HepG2 (cell line): ENCODE measurements at places on chromosomes 5 and 9.

GRCh38 chr9:79912318-79913070, 340.7 kb downstream of the TLE4 start:
- DNase-seq, result no peak

GRCh38 chr9:108830272-108830671, 25.5 kb downstream of the ACTL7B start:
- no peak for DNase-seq

DNA sequence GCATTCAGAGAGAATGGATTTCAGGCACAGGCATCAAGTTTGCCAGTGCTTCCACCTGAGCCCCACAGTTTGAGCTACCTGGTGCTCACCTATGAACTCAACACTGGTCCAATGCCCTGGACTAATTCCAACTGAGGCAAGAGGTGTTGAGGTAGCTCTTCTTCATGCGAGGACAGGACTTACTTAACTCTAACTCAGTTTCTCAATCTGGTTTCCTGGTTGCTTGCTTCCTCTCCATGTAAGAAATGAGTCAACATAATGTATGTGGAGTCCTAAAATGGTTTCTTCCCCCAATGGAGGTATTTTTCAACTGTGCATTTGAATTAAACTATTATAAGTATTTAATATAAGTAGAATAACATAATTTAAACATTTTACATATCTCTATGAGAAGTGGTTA, 523.6 kb upstream of the DAB2 start:
- DNase-seq, result no peak

GRCh38 chr9:78812665-78813064, 515.7 kb downstream of the PSAT1 start:
- no peak for DNase-seq

DNA sequence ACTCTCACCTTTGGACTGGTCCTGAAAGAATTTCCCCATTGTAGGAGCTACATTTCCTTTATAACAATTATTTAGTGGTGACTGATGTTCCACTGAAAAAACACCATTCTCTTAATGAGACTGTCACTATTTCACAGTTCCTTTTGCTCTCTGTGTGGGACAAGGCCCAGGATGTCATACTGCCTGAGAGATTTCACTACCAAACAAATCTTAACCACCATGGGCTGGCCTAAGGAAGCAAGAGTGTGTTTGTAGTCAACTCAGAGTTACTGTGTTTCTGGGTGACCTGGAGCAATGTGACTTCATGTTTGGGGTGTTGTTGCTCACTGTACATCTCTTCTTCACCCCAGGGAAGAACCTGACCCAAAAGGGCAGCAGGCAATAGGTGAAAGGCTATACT, 50.1 kb upstream of the ZNF608 start:
- DNase-seq, result no peak

DNA sequence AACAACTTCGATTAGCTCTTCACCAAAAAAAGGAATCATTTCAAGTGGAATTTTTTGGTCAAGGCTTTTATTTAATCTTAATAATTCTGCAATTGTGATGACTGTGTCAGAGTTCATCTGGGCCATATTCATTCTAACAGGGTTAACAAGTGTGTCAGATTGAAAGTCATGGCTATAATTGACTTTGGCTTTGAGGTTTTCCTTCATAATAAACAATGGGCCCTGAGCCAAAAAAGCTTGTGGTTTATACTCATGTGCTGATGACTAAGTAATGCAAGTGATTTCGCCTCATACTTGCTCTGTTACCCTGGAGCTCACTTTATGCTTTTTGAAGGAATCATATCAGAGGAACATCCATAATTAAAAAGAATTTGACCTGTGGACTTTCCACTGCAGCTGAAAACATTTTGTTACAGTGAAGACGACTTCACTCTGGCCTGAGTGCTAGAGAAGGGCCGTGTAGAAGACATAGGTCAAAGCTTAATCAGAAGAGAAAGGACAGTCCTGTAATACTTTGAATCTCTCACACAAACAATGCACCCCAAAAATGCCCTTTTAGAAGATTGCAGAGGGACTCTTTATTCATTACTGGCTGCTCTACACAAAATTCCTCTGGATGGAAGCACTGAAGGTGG, 101.7 kb downstream of the GDNF start:
- peak; percentile 16 for DNase-seq

DNA sequence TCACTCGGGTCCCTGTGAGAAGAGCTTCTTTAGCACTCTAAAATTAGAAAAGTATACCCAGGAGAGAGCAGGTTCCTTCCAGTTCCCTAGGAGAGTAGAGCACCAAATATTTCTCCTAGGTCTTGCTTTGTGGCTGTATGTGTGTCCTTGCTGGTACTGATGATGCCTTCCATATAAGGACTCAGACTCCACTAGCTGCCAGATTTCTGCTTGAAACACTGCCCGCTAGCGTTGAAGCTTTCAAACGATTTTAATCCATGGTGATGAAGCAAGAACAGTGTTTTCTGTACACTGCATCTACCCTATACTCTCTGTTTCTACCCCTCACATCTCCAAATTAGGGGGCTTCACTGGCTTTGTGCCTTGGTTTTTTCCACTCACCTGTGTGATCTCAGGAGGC, 2.4 kb upstream of the SMC2 start:
- peak; percentile 32 for DNase-seq

DNA sequence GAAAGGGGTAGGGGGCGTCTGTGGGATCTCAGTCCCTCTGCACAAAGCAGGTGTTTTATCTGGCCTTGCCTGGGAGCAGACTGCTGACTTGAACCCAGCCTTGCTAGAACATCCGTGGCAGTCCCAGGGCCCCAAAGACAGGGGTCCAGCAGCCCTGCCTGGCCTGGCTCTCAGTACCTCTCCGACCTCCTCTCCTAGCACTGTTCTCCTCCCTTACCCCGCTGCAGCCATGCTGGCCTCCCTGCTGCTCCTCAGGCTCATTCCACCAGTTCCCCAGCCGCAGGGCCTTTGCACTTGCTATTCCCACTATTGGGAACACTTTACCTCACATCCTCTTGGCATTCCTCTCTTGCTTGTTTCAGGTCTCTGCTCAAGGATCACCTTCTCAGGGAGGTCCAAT, 45.2 kb downstream of the DUSP1 start:
- no peak for DNase-seq

DNA sequence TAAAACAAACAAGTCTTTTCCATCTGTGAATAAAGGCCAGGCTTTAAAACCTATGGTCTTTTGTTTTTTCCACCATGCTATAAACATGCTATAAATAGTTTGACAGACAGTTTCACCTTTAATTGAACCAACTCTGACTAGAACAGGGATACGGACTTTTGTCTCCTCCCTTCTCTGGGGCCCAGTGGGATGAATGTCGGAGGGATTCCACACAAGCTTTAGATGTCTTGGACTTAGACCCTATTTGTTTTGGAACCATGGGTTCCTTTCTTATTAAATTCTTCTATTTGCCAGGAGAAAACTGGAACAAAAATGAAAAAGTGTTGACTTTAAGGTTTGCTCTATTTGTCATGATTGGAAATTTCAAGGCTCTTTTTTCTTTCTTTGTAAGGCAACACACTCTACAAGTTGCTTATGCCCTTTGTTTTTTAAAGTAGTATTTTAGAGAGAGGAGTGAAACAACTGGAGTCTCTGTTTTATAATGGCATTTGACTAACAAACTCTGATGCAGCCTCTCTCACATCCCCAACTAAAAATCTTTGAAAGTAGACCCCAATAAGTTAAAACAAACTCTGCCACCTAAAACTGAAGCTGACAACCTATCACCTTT, 145.3 kb downstream of the MLLT3 start:
- peak; percentile 84 for DNase-seq

DNA sequence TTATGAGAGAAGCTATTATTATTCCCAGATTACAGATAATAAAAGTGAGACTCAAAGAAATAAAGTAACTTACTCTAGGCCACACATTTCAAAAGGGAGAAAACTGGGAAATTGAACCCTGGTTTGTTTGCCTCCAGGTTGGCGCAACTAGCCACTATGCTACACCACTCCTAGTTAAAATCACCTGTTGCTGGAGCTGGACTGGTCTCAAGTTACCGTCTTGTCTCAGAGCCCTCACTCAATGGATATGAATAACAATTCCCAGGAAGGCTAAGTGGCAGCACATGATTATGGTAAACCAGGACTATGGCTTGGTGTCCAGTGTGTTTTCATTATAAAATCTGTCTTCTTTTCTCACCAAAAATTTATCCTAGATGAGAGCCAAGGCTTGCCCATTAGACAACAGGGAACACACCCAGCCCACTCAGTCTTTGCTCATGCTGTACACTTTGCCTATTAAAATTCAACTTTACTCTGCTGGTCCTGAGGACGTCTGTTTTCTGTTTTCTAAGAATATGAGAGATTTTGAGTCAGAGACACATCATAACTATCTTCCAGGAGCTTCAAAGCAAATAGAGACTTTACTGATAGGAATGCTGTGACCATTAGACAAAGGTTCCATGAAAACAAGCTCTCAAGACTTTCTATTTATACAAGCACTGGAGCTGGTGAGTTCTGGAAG, 58.1 kb downstream of the ADRB2 start:
- DNase-seq, result no peak

DNA sequence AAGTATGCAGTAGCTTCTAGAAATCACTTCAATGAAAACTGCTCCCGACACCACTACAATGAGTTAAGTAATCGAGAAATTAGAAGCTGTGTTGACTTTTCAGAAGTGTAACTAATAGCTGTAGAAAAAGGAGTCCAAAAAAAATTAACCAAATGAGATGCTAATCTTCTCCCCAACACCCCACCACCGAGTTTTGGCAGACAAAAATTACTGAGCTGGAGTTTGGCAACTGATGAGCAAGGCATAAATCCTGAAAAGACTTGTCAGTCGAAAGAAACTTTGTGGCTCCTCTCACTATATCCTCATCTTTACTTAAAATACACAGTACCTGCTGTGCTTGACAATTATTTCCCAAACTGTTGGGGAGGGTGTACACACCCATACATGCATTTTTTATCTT, 191.9 kb downstream of the EBF1 start:
- DNase-seq, result no peak

GRCh38 chr5:88322785-88323184, 54.1 kb upstream of the TMEM161B start:
- DNase-seq, result no peak

- no peak for DNase-seq
Measured at GRCh38 chr9:123354806-123355508, 1.0 kb upstream of the CRB2 start.

DNA sequence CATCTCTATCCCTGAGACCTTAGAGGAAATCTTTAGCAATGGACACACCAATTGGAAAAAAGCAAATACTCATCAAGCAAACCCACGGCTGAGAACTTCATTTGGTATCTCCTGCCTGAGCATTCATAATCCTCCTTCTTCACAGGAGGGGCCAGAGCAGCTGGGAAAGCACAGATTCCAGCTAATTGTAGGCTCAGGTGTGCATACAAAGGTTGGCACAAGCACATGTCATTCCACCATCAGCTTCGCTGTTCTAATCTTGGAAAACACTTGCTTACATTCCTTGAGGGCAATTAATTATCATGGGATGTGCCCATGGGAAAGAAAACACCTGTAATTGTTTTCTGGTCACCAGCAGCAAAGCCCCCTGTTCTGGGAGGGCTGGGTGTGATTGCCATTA, 376.6 kb downstream of the SPOCK1 start:
- no peak for DNase-seq

- DNase-seq, result no peak
Measured at GRCh38 chr5:131363811-131364506, 100.1 kb downstream of the CDC42SE2 start.

DNA sequence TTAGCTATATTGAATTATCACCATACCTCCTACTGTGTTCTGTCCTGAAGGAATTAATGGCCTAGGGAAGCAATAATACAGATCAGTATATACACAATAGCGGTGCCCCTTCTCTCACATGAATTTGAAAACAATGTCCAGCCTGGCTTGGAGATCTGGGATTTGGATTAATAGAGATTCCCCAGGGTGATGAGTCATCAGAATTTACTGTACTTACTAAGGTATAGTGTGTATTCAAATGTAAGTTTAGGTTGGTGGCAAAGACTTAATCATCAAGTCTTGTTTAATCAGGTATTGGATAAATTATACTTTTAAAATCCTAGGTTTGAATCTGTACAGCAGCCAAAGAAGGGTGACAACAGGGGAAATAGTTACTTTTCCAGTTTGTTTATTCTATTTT, 121.5 kb downstream of the FEM1C start:
- no peak for DNase-seq

- DNase-seq, result no peak
Measured at GRCh38 chr5:109532773-109533364, 123.1 kb upstream of the PJA2 start.

- no peak for DNase-seq
Measured at GRCh38 chr5:54656261-54656728, 138.7 kb downstream of the SNX18 start.

GRCh38 chr5:14168144-14168792, 25.1 kb downstream of the TRIO start:
- no peak for DNase-seq

DNA sequence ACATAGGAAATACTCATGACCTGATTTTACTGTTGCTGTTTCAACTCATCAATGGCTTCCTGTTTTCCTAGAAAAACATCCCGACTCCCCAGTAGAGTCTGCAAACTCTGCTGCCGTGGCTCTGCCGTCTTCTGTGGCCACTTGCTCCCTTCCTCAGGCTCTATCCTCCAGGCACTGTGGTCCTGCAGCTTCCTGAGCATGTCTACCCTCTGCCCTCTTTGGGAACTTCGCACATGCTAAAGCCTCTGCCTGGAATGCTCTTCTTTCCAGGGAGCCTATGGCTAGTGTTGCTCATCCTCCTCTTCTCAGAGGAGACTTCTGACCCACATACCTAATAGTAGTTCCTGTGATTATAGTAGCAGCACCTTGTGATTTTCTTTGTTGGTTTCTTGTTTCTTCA, 256.9 kb downstream of the MAN2A1 start:
- DNase-seq, result no peak

- DNase-seq, result no peak
Measured at GRCh38 chr5:105812304-105812703, 1858.4 kb downstream of the EFNA5 start.

- peak; percentile 59 for DNase-seq
Measured at GRCh38 chr5:60649288-60649917, 50.6 kb downstream of the DEPDC1B start.

- DNase-seq, result peak; percentile 23
Measured at GRCh38 chr9:132877824-132878694, at the start of gene AK8. TSS of gene AK8 (minus strand) at chr9:132878284. CDS start at chr9:132878255, 29 bp downstream.

DNA sequence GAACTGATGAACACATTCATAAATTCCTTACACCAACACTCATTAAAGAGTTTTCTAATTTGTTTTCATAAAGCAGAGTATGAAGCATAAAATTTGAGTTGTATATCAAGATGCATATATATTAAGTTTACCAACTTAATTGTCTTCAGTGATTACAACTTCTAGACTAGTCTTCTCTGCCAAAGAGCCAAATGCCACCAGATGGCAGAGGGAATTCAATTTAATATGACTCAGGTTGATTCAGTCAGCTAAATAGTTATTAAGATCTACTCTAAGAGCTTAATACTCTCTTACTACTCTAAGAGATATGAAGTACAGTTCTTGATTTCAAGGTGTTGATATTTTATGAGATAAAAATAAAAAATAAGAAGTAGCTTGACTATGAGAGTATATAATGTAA, 53.4 kb downstream of the CDH10 start:
- no peak for DNase-seq

GRCh38 chr5:75049456-75050351, 2.7 kb downstream of the GCNT4 start:
- peak; percentile 69 for DNase-seq
